ENCODE measurements at places on chromosomes 7 and 10.

DNA sequence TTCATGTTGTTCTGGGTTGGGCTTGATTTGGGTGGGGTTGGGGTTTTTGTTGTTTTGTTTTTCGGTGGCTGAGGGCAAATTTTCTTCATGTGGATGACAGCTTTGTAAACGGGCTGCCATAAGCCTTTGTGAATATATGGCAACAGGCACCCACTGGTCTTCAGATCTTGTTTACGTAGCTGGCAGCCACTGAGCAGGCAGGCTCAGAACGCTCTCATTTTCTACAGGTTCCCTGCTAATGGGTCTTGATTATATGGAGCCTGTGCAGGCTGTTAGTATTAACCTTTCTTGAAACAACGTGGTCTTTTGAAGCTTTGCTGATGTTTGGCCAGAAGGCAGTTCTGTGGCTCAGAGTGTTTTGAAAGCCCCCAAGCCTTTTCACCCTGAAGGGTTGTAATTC is 199.7 kb downstream of the TNS3 start:
- DNase-seq, result peak; percentile 17

DNA sequence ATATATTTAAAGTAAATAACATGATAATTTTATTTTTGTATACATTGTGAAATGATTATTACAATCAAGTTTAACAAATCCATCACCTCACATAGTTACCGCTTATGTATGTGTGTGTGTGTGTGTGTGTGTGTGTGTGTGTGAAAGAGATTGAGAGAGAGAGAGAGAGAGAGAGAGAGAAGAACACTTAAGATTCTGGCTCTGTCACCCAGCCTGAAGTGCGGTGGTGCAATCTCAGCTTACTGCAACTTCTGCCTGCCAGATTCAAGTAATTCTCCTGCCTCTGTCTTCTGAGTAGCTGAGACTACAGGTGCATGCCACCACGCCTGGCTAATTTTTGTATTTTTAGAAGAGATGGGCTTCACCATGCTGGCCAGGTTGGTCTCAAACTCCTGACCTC is 17.8 kb downstream of the LYZL1 start:
- DNase-seq, result no peak

- DNase-seq, result no peak
Observed at GRCh38 chr10:76879116-76879913, 758.3 kb downstream of the KCNMA1 start.

DNA sequence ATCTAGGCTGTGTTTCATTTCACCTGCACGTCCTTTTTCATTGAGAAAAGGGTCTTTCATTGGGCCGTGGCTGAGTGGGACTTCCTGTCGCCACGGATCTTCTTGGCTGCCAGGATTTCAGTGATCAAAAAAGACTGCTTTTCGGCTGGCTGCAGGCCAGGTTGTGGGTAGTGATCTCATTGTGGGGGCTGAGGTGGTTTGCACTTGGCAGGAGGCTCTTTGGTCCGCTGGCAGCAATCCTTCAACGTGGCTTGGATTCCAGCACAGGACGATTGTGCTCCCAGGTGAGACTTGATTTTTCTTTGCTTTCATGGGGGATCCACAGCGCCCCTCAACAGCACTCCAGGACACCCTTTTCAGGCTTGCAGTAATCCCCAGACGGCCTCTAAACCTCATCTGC is 29.0 kb upstream of the ZNF273 start:
- DNase-seq, result no peak

DNA sequence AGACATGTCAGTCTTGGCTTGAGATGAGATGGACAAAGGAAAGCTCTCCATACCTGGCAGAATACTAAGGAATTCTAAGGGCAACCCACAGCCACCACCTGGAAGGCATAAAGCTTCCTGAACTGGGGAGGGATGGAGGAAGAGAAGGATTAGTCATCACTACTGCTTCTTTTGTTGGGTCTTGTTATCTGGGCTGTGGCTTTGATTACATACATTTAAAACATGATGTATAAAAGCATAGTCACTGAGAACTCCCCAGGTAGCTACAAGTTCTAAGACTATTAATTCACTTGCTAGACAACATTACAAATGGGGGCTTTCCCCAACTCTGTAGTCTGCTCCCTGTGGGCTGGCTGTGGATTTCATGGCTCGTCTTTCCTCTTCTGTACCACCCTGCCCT is 58.2 kb downstream of the RBM33 start:
- no peak for DNase-seq

GRCh38 chr7:43615558-43616145 is 32.7 kb downstream of the STK17A start:
- no peak for DNase-seq

GRCh38 chr7:88226886-88227516 is 7.2 kb upstream of the SRI start:
- no peak for DNase-seq

GRCh38 chr10:61822781-61823230 is 78.7 kb upstream of the ARID5B start:
- DNase-seq, result no peak

DNA sequence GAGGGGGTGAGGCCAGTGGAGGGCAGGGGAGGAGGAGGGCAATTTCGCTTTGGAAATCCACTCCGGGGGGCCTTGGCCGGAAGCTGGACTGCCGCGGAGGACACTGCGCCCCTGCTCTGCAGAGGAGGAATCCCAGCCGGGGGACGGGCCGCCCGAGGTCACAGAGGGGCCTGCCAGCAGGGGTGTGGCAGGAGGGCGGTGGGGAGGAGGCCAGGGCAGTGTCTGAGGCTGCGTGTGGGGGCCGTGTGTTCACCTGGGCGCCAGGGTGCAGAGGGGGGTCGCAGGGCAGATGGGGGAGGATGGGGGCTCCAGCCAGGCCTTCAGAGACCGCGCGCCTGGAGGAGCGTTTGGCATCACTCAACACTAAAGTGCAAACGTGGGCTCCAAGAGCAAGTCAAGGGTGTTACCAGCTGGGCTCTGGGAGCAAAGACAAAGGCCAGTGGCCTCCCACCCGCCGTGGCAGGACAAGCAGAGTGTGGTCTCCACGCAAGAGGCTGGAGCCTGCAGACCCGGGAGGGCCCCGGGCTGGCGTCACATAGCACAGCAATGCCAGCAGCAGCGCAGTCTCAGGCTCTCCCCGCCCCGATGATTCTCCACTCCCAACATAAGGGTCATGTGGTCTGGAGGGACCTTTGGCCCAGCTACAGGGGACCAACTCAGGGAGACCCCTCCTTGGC is 45.3 kb upstream of the DNAJB6 start:
- no peak for DNase-seq

GRCh38 chr10:43392748-43393147 is 16.2 kb downstream of the HNRNPF start:
- no peak for DNase-seq

- no peak for DNase-seq
Observed at GRCh38 chr7:51259766-51260165, 56.8 kb downstream of the COBL start.

- DNase-seq, result peak; percentile 70
Observed at GRCh38 chr7:100483722-100484672, at the start of gene NYAP1. TSS of gene NYAP1 (plus strand) at chr7:100483927. CDS start at chr7:100485312, 1,385 bp downstream.

DNA sequence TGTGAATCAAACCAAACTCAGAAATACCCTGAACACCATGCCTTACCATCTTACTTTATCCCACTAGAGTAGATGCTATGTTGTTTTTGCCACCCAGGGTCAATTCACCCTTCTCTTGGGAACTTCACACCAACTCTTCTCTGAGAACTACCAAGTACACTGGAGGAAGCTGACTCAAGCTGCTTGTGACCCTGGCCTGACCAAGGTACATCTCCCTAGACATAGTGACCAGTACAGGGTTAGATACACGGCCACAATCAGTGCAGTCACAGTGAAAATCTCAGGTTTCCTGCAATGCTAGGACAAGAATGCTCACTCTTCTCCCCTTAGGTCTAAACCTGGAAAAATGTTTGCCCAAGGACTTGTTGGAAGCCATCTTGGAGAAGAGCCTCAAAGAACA is 31.8 kb downstream of the EZH2 start:
- no peak for DNase-seq

DNA sequence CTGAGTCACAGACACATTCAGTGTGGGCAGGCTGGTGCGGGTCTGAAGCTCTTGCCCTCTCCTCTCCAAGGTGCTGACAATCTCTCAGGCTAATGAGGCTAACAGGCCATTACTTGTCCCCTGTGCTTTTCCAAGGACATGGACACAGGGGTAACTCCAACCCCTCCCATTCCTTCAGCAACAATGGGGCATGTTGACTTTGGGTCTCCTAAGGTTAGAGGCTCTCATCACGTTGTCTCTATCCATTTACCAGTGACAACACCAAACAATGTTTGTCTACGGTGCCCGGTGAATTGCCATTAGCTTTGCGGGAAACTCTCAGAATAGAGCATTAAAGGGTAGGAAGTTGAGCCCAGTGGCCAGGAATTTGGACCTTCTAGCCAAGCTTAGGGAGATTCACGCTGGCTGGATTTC is 101.6 kb upstream of the TNS3 start:
- DNase-seq, result no peak

- no peak for DNase-seq
Observed at GRCh38 chr7:96016735-96017134, 244.4 kb downstream of the DYNC1I1 start.

DNA sequence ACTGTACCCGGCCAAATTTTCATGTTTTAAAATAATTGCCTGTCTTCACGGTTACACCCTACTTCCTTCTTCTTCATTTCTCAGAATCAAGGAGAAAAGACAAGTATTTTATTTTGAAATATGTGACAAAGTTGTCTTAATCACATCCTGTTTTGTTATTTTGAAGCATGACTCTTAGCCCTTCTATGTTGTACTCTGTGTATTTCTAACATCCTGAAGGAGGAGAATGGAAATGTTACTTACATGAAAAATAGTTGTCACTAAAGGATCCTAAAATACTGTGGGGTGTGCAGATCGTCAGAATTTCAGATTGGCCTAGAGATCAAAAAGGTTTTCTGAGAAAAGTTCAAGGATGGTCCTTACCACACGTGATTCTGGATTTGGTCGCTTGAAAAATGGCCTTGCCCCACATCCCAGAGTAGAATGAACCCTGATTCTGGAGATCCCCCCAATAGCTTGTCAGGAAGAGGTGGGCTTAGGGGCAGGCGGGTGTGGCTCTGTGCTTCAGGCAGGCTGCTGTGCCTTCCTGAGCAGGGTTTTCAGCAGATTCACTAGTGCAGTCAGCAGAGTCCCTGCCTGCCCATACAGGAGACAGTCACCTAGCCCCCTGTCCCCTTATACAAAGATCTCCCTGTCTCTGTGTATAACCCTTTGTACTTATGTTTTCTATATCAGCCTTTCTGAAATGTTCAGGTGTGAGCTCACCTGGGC is 8.6 kb downstream of the UPP1 start:
- no peak for DNase-seq

DNA sequence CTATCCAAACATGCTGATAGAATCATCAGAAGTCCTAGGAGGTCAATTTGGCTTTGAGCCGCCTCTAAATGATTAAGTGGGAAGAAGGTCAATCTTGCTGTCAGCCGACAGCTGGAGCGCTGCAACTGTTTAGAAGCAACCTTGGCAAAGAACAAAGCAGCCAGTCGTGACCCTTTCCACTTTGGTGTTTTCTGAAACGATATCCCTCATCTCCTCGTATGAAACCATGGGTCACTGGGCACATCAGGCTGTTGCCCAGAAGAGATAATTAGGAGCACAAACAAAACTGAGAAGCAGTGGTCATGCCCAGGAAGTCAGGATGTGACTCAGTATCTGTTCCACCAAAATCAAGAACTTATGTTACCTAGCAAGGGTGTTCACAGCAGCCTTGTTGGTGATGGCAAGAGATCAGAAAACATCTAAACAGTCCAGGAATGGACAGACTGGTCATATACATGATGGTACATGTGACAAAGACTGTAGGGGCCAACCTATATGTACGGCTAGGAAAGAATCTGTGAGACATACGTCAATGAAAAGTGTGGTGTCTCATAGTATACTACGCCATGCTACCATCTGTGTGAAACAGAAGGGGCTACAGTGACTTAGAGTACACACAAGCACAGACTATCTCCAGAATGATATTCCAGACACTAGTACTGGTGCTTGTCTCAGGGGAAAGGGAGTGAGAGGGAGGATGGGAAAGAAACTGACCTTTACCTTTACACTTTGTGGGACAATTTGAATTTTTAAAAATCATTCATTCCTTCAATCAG is 22.4 kb downstream of the STN1 start:
- peak; percentile 53 for DNase-seq
